CD4-positive, alpha-beta T cell treated with Interferon alpha-2 for 1 hour (primary cell): ENCODE measurements at places on chromosomes 16 and 17.

- no peak for DNase-seq
These were observed 5.0 kb downstream of the ARMC7 start for GRCh38 chr17:75114552-75115314.

DNA sequence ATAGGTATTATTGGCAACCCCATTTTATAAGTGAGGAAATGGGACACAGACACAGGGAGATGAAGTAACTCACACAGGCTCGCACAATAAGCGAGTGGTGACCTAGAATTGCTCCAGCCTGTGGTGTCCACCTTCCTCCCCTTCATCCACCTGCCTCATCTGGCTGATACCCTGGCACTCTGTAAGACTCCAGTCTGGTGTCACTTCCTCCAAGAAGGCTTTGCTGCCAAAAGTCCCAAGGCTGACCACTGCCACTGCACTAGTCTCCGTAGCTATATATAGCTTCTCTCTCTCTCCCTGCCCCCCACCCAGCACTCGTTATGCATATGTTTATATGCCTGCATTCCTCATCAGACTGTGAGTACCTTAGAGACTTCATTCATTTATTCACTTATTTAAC is 66.1 kb upstream of the SREBF1 start:
- DNase-seq, result no peak

- DNase-seq, result no peak
These were observed 47.8 kb upstream of the SCNN1B start for GRCh38 chr16:23254338-23254737.

DNA sequence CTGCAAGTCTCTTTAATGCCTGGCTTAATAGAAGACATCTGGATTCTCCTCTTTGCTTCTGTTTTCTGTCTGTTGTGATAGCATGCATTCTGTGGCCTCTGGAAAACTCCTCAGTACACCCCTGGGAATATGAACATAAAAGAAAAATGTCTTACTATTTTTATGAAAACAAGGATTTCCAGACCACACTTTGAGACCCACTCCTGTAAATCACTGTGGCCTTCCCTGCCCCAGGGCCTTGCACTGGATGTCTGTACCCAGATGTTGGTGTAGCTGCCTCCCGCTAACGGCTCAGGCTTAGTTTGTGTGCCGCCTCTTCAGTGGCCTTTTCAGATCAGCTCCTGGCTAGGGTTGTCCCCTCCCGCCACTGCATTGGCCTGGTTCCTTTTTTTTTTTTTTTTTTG is 126.6 kb downstream of the SOCS1 start:
- DNase-seq, result no peak

DNA sequence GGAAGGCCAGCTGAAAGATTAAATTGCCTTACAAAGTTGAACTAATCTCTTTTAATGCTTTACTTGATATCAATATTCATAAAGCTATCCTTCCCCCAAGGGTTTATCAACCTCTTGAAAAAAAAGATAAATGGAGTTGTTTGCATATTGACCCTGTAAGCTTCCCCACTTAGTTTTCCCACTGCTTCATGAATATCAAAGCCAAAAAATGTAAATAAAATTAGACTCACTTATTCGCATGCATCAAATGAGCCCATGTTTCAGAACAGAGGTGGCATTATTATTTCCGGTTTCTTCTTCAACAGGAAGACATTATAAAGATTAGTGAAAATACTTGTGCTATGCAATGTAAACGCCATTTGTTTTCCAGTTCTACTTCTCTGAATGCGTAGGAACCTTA is 150.7 kb downstream of the CDH11 start:
- no peak for DNase-seq

DNA sequence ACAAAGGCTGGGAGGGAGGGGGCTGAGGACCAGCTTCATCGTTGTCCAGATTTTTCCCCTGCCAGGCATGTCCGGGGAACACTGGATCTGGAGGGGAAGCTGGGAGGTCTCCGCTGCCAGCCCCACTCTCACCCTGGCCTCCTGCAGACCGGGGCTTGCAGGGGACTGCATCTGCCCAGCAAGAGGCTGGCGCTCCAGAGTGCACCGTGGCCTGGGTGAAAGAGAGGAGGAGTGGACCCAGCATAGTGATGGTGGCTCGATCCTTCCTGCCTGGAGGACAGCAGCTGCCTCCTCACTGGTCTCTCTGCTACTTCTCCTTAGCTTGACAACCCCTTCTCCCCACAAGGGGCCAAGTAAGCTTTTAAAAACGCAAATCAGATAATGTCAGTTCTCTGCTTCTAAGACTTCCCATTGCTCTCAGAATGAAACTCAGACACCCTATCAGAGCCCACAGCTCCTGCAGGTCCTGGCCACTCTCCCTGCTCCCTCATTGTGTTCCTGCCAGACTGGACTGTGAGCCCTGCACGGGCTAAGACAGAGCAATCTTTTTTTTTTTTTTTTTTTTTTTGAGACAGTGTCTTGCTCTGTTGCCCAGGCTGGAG is 15.0 kb downstream of the CPNE2 start:
- DNase-seq, result no peak

DNA sequence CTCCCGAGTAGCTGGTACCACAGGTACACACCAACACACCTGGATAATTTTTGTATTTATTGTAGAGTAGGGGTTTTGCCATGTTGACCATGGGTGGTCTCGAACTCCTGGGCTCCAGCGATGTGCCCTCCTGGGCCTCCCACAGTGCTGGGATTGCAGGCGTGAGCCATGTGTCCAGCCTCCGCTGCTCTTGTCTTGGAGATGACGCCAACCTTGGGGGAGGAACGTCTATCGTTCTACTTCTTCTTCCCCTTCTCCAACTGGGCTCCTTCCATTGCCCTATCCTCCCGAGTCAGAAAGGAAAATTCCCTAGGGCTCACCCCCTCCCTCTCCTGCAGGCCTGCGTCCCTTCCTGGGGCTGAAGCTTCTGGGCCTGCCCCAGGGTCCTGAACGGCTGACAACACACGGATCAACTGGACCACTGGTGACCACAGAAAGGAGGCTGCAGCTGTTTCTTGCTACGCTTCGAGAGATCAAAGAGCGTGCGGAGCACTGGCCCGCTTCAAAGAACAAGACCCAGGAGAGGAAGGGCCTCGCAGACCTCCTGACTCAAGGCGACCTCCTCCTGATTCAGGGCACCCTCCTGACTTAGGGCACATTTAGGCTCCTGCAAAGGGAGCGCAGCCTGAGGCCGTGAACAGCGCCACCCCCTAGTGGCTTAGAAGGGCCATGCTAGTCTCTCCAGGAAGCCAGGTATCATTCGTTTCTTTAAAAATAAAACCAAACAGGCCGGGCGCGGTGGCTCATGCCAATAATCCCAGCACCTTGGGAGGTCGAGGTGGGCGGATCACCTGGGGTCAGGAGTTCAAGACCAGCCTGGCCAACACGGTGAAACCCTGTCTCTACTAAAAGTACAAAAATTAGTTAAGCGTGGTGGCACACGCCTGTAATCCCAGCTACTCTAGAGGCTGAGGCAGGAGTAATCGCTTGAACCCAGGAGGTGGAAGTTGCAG is 48.5 kb upstream of the HELZ start:
- peak; percentile 79 for DNase-seq

DNA sequence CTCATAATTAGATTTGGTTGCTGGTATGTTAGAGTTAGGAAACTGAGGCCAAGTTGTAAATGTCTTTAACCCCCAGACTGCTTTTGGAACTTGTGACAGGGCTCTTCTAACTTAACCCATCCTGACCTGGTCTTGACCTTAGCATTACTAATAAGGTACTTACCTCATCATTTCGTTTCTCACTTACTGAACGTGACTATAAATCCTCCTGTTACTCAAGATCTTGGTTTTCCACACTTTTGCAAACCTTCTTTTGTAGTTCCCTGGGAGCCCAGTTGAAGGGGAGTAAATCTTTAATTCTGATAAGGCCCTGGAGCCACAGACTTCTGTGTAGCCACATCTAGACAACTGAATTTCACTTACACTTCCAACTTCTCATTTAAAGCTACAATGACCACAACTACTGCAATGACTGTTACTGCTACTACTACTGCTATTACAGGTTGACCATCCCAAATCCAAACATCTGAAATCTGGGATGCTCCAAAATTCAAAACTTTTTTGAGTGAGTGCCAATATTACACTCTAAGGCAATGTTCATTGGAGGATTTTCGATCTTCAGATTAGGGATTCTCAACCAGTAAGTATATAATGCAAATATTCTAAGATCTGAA is 248.8 kb upstream of the TBX2 start:
- DNase-seq, result no peak

DNA sequence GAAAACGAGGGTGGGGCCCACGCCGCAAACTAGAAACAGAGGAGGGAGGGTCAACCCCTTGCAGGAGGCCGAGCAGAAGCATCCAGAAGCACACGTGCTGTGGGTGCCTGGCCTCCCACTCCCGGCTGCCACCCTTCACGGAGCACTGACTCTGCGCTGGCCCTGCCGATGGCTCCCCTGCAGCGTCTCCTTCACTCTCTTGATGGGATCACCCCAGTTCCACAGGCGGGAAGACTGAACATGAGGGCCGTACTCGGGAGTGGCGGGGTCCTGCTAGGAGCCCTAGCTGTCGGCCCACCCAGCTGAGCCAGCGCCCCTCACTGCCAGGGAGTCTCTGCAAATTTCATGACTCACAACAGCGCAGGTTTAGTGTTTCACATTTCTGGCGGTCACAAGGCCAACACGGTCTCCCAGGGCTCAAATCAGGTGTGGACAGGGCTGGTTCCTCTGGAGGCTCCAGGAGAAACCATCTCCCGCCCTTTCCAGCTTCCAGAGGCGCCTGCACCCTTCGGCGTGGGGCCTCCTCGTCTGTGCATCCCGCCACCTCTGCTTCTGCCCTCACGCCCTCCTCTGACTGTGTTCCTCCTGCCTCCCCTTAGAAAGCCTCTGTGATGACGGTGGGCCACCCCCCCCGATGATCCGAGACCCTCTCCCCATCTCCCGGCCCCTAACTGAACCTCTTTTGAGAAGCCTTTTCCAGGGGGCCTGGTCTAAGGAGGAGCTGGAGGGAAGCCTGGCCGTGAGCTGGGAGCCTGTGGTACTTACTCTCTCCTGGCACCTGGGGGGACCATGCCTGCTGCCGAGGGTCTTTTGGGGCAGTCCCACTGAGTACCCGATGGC is 2.0 kb downstream of the PTX4 start:
- DNase-seq, result no peak

- peak; percentile 48 for DNase-seq
These were observed 1.0 kb downstream of the MCRIP1 start for GRCh38 chr17:81831957-81832607.

DNA sequence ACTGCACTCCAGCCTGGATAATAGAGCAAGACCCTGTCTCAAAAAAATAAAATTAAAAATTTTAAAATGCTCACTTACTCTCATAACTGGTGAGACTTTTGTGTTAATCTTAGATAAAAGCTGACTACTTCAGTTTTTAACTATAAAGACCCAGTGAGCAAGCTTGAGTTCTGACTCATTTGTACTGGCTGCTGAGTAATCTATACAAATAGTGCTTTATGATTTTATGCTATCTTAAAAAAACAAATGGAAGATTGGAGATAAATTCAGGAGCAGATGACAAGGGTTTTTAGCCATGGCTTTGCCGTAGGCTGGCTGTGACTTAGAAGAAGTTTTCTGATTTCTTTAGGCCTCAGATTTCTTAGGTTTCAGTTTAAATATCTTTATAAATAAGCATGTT is 30.5 kb downstream of the SNTB2 start:
- no peak for DNase-seq

GRCh38 chr17:82444284-82444893 is 6.2 kb downstream of the CYBC1 start:
- no peak for DNase-seq

DNA sequence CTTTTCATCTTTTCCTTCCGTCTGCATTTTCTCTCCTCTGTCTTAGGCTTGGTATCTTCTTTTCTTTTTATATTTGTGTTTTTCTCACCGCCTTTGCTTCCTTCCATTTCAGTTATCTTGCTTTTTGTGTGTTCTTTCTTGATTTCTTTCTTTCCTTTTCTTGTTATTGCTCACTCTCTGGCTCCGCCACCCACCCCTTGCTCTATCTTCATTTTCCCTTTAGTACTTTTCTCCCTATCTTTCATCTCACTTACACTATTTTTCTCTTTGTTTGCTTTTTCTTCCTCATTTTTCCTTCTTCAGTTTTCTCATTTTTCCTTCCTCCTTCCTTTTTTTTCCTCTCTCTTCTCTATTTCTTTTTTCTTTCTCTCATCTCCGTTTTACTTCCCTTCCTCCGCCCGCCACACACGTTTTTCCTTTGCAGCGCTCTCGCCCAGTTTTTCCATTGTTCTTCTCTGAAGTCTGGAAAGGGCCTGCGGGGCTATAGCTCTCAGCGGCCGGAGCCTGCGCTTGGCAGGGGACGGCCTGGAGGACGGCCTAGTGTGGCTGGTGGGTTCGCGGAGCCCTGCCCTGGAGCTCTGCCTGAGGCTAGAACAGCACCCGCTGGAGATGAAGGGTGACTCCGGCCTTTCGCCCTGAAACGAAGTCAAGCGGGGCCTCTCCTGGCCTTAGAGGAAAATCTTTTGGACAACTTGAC is 5.2 kb upstream of the HOXB13 start:
- no peak for DNase-seq

- no peak for DNase-seq
These were observed 65.5 kb downstream of the PLD6 start for GRCh38 chr17:17140590-17140980.

DNA sequence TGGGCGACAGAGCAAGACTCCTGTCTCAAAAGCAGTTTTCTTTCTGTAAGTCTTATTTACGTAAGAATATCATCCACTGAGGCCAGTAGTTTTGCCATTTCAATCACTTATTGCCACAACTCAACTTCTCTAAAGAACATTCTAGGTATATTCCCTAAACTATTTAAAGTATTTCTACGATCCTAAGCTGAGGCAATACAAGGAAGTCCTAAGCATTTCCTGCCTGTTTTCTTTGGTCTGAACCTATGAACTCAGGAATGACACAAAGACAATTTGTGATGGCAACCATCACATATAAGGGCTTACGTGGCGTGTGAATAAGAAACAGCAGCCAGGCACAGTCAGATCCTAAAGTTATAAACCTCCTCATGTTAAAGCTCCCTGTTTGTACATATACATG is 14.2 kb downstream of the USP36 start:
- DNase-seq, result no peak

GRCh38 chr16:86338403-86339115 is 171.8 kb upstream of the FOXF1 start:
- no peak for DNase-seq

DNA sequence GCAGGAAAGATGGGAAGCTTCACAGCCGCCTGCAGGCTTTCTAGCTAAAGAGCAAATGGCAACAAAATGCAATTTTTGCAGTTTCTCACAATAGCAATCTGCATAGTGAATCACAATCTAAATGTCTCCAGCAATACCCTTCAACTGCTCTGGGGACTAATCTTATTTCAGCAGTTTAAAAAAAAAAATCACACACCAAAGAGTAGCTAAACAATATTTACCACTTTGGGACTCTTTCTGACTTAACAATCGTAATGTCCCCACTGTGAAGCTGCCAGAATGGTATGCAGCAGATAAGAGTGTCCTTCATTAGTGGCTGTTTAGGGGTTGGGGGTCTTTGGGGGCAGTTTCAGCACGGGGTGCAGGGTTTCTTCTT is 9.8 kb downstream of the CPPED1 start:
- no peak for DNase-seq
